Activated CD4-positive, CD25-positive, alpha-beta regulatory T cell treated with anti-CD3 and anti-CD28 coated beads, Interleukin-2, amount 50 U/mL, for 72 hours (primary cell): ENCODE measurements at places on chromosomes 1 and 21.

- no peak for DNase-seq
Observed at GRCh38 chr1:67676287-67676686, 8.7 kb upstream of the GADD45A start.

DNA sequence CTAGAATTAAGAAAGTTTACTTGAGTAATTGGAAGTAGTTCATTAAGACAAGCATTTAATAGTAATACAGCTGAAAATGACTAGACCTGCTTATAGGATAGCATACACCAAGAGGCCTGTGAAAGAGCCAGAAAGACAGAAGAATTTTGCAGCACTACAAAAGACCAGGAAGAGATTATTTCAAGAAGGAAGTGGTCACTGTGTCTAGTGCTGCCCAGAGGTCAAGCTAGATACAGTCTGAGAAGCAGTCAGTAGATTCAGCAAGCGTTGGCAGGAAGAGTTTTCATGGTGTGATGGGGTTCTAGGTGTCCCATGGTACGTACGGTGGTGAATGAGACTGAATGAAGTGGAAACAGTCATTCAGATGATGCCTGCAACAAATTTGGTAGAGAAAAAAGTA, 31.5 kb downstream of the RGS8 start:
- DNase-seq, result no peak

GRCh38 chr1:62281922-62282555, 37.2 kb downstream of the KANK4 start:
- no peak for DNase-seq

DNA sequence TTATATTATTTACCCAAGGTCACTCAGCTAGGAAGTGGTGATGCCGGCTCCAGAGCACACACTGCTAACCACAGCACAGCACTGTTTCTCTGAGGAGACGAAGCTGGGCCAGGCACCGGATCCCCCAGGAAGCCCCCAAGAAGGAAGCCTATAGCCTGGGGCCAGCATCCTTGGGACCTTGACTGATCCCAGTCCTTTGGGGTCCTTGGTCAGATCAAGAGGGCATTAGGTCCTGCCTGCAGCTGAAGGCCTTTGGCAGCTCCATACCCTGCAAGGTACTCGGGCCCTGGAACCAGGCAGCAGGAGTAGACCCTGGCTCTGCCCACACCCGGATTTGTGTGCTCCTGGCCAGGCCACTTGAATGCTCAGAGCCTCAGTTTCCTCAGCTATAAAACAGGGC, 128.0 kb downstream of the LACTBL1 start:
- no peak for DNase-seq

GRCh38 chr1:93384656-93385055, 38.9 kb downstream of the DR1 start:
- DNase-seq, result no peak
